ENCODE measurements at places on chromosomes 12 and 14. TPM values are rescaled to one million over a fixed set of nuclear protein-coding genes. Genes with fewer than 3 reads are reported as not detected.
A peak's percentile ranks its signal among the peaks of the same experiment; 100 is the strongest.

- DNase-seq, result no peak
Observed at GRCh38 chr14:23895480-23895879, 58.1 kb upstream of the DHRS4 start.

DNA sequence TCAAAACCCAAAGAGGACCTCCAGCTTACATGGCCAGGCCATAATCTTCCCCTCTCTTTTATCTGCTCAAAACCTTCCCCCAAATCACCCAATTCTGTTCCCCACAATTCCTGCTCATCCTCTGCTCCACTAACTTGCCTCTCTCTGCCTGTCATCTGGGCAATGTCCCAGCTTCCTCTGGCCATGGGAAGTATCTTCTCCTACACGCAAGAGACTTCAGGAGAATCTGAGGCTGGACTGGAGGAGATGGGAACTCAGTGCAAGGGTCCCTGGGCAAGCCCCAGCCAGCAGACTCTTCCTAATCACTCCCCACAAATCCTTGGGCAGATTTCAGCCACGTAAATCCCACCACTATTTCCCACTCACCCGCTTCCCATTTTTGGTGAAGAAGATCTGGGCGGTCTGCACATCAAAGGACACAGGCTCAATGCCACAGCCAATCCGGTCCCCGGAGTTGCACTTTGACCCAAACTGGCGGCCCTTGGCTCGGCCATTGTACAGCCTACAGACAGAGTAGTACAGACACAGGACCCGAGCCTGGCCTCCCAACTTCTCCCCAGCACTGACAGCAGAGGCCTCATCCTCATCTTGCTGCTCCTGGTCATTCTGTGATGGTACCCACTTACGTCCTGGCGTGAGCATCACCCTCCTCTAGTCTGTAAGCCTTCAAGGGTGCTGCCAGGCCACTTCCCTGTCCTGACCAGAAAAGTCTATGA is 4.7 kb downstream of the SPRYD3 start:
- DNase-seq, result no peak

DNA sequence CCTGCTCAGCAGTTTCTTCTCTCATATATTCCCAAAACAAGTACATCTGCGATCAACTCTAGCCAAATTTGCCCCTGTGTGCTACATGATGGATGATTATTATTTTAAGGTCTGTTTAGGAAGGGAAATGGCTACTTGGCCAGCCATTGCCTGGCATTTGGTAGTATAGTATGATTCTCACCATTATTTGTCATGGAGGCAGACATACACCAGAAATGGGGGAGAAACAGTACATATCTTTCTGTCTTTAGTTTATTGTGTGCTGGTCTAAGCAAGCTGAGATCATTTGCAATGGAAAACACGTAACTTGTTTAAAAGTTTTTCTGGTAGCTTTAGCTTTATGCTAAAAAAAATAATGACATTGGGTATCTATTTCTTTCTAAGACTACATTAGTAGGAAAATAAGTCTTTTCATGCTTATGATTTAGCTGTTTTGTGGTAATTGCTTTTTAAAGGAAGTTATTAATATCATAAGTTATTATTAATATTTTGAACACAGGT is 45.5 kb downstream of the EID3 start:
- DNase-seq, result no peak

- DNase-seq, result no peak
Observed at GRCh38 chr12:117836476-117836875, 132.3 kb downstream of the KSR2 start.

GRCh38 chr12:16606117-16606200 is at the start of gene LMO3:
Gene LMO3 (minus strand): TSS chr12:16606162. CDS start chr12:16600860, 5,302 bp downstream.
- DNase-seq, result no peak

DNA sequence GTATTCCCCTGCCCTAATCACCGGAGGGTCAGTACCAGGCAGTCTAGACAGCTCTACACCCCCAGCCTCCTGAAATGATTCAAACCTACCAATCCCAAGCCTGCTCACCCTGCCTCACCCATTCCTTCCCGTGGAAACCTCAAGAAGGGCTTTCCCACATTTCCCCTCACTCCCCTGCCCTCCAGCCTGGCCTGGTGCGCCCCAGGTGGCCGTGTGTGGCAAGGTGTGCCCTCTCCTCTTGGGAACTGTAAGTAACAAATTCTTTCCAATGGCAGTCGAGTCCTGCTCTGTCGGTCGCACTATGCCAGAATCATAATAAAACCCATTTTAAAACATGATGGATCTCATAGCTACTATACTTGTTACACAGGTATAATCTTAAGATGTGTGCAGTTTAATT is 13.9 kb upstream of the DEGS2 start:
- DNase-seq, result no peak

PELI2 gene
- polyA plus RNA-seq, result 10.1 TPM

- peak; percentile 82 for DNase-seq
Observed at GRCh38 chr12:116677202-116677661, 60.6 kb downstream of the SPRING1 start.

RNF212B gene
- polyA plus RNA-seq, result not detected

DNA sequence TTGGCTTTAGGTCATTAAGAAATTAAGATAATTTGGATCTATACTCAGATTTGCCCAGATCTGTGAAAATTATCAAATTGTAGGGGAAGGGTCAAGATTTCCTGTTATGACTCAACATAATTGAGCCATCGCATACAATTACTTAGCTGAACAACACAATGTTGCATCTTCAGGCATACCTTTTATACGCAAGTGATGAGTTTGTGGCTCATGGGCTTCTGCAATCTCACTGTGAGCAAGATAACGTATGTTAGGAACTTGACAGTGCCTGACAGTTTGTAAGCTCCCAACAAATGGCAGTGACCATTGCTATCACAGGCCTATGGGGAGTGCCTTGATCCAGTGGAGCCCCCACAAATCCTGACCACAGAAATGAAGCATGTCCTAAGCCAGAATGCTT is 199.7 kb downstream of the BCAT1 start:
- no peak for DNase-seq

GRCh38 chr14:59342516-59343484 is 122.4 kb downstream of the GPR135 start:
- no peak for DNase-seq

DNA sequence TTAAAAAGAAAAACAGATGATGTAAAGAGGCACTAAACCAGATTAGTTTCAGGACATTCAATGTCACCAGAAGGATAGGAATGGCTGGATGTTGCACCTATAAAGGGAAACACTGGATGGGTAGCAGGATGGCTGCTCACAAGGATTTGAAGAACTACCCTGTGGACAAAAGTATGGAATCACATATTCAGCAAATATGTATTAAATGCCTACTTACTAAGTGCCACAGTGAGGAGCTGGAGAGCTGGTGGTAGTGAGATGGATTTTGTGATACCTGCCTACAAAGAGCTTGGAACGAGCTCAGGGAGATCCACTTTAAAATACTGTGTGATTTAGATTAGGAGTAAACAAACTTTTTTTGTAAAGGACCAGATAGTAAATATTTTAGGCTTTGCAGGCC is 316.2 kb downstream of the PAWR start:
- no peak for DNase-seq

MRPL51 gene
- polyA plus RNA-seq, result 18.6 TPM

KLRK1 gene
- polyA plus RNA-seq, result not detected

KRT73 gene
- not detected for polyA plus RNA-seq

- no peak for DNase-seq
Observed at GRCh38 chr12:123134826-123135225, 16.1 kb downstream of the PITPNM2 start.

- no peak for DNase-seq
Observed at GRCh38 chr12:97643924-97644323, 181.3 kb downstream of the RMST start.

GRCh38 chr12:46267825-46268582 is 839 bp downstream of the SLC38A1 start:
- DNase-seq, result peak; percentile 34

DNA sequence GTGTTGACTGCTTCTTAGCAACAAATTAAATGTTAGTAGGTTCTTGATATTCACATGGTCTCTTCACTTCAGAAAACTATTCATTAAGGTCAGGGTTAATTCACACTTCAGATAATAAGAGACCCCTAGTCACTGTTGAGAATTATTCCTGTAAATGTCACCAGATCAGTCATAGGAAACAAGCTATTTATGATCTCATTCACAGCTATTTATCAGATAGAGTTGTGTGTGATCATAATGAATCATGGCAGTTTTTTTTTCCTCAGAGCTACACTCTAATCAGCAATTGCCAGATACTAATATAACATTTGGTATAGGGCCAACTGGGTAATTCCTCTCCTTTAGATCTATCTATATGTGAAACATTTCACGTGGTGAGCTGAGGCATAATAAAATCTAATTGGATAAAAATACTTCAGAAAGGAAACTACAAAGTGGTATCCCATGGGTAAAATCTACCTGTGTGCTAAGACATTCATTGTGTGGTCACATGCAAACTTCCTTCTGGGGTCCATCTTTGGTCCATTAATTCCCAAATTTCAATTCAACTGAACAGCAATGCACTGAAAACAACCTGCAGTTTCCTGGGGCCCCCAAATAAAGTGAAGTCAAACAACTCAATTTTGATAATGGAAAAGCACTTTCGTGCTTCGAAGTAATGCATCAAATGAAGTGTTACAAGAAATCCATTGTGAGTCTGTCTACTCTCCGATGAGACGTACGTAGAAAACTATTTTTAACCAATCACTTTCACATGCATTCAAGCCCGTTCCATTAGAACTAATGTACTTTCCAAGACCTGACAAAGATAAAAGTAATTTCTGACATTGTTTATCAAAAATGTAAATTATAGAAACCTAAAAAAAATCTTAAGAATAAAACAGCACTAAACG is 197.0 kb downstream of the ACSS3 start:
- no peak for DNase-seq

DNA sequence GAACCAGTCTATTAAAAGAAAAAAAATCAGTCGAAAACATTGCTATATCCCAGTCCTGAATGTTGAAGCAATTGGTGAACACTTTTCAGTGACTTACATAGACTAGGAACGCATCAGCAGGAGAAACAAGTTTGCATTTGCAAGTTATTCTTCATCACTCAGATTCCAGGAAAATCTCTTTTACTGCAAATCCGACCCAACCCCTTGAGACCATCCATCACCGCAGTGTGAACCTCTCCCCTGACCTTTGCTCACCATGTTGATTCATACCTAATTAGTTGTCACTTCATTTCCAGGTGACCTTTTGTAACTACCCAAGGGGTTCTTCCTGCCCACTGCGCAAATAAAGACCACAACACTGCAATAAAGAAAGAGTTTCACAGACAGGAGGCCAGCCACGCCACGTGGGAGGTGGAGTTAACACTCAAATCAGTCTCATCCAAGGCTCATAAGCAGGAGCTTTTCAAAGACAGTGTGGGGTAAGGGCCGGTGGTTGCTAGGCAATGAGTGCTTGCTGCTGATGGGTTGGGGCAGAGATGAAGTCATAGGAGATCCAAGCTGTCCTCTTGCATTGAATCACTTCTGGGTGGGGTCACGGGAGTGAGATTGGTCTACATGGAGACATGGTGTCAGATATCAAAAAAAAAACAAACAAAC is 241.3 kb upstream of the TMEM132C start:
- DNase-seq, result no peak

DNA sequence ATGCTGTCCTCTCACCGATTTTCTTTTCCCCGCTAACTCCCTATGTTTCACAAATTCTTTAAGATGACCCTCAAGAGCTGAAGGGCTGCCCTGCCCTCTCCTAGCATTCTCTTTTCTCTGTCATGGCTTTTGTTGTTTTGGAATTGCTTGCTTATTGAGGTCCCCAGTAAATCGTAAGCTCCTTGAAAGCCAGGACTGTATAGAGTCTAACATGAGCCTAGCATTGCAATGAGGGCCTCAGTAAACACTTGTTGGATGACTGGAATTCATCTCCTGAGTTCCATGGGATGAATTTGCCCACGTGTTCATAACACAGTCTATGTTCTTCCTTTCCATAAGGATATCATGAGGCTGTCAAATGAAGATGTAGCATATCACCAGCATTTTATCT is 92.2 kb downstream of the APAF1 start:
- DNase-seq, result no peak

IL31 gene
- polyA plus RNA-seq, result not detected

DNA sequence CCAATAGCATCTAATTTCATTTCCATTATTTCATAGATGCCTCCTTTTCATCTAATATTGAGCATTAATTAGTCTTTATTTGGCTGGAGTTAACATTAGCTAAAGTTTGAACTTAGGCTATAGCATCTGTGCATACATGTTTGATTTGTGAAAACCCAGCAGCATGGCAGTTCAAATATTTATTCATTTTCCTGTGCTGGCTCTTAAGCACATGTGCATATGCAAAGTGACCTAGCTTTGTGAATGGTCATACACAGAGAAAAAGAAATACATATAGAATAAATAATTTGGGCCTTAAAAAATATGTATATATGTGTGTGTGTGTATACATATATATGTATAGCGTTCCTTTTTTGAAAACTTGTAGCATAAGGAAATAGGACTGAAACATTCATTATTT is 117.8 kb downstream of the HMGA2 start:
- DNase-seq, result no peak

DNA sequence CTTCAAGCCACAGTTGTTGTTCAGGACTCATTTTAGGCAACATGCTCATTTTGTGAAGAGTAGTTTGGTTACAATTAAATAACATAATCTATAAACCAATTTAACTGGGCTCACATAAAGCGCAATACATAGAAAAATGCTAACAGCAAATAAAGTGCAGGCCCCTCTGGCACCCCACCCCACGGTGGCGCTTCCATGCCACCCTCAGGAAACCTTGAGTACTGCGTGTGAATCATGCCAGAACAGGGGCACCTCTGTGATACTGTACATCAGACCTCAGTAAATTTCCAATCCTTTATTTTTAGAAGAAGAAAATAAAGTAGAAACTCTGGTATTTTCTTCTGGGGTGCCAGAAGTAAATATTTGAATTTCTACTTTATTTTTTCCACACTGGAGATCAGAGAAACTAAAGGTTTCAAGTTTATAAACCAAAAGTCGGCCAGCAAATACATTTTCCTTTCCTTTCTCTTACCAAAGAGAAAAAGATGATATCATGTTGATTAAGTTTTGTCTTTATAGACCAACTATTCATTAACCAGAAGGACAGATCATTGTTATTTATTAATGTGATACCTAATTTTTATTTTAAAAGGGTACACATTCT is 316.8 kb downstream of the PAWR start:
- DNase-seq, result no peak

ARG2 gene
- 0.46 TPM for polyA plus RNA-seq

- no peak for DNase-seq
Observed at GRCh38 chr14:29035134-29035533, 268.5 kb downstream of the FOXG1 start.

DNA sequence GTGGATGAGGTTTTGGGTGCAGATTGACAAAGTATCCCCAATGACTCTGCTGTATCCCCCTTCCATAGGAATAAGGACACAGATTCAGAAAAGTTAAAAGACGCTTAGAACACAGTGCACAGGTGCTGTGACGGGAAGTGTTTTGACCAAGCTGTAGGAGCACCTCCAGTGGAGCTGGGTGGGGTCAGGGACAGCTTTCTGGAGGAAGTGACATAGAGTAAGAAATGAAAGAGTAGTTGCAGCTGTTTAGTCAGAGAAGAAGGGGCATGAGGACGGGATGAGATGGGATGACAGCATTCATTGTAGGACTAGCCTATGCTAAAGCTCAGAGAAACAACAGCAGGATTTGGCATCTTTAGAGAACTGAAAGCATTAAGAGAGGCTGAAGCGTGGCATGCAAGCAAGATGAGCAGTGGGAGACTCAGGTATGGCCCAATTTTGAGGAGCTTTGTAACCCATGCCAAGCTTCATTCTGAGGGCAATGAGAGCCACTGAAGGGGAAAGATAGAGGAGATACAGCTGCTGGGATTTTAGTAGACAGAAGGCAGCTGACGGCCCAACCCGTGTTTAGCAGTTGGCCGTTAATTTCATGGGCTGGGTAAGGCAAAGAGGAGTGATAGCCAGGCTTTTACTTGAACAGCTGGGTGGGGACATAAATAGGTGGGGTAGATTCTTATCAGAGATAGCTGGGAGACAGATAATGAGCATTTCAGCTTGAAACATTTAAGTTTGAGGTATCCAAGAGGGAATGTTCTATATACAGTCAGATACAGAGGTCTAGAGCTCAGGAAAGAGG is 131.8 kb upstream of the KRAS start:
- no peak for DNase-seq

Measured in CD14-positive monocyte (primary cell).